ENCODE measurements at places on chromosomes 5 and 9.

DNA sequence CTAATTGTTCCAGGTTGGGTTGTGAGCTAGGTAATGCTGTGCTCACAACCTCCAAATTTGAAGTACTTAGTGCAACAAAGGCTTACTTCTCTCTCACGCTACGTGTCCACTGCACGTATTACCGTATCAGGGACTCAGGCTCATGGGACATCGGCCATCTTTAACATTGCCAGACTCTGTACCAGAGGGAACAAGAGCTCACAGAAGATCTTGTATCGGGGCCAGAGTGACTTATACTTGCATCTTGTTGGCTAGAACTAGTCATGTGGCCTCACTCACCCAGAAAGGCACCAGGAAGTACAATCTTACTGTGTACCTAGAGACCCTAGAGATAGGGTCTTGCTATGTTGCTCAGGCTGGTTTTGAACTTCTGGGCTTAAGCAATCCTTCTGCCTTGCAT lies 81.1 kb upstream of the KLF9 start:
- peak overlapping the region; percentile 42 for H3K27ac ChIP-seq
- H3K4me3 ChIP-seq, result peak overlapping the region; percentile 21
- DNase-seq, result no peak
- no peaks in the 10 kb centered on the region for H3K36me3 ChIP-seq

GRCh38 chr9:76007935-76008334 lies 117.5 kb downstream of the PCSK5 start:
- H3K4me3 ChIP-seq, result no peak overlapping the region
- no peak for DNase-seq
- H3K36me3 ChIP-seq, result no peaks in the 10 kb centered on the region
- no peak overlapping the region for H3K27ac ChIP-seq

GRCh38 chr5:67414712-67415111 lies 218.1 kb upstream of the CD180 start:
- H3K4me1 ChIP-seq, result peaks cover 18% of the 10 kb centered on the region
- no peak overlapping the region for H3K27ac ChIP-seq
- no peak overlapping the region for H3K4me3 ChIP-seq

DNA sequence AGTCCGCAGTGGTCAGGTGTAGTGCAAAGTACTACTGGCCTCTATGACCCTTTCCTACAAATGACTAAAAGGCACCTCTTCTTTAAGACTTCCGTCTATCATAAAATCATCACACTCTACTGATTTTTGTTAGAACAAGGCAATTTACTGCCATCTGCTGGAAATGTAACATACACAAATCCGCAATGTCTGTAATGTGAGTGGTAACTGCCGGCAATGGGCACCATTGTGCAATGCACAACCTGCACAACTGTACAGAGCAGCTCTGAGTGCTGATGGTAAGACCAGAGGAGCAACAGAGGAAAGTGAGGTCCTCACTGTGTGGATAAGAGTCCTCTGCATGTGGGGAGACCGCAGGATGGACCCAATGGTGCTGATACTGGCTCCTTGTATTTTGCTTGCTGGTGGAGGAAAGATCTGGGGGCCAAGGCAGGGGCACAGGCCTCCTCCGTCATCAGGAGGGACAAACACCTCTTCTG lies 103.7 kb downstream of the ATPSCKMT start:
- no peaks in the 10 kb centered on the region for H3K4me1 ChIP-seq
- H3K27me3 ChIP-seq, result peaks cover 4% of the 10 kb centered on the region
- no peak overlapping the region for H3K4me3 ChIP-seq
- H3K36me3 ChIP-seq, result no peaks in the 10 kb centered on the region

DNA sequence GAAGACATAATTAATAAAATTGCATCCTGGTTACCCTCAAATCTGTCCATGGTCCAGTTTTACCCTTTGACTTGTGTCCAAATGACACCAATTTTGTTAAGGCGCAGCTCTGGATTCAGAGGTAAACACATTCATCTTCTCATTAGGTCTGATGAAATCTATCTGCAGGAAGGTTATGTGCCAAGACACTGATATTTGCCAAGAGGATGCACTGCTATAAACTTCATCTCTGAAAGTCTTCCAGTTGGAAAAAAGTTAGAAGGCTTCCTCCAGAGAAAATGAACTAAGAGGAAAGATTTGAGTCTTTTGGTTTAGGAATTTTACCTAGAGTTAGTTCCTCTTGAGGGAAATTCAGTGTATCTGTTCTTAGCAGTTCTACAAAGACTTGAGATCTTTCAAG lies 717.8 kb downstream of the DTWD2 start:
- no peaks in the 10 kb centered on the region for H3K36me3 ChIP-seq
- no peak overlapping the region for H3K27ac ChIP-seq
- DNase-seq, result no peak
- H3K4me3 ChIP-seq, result no peak overlapping the region
- H3K4me1 ChIP-seq, result no peaks in the 10 kb centered on the region
- H3K27me3 ChIP-seq, result peaks cover 2% of the 10 kb centered on the region

DNA sequence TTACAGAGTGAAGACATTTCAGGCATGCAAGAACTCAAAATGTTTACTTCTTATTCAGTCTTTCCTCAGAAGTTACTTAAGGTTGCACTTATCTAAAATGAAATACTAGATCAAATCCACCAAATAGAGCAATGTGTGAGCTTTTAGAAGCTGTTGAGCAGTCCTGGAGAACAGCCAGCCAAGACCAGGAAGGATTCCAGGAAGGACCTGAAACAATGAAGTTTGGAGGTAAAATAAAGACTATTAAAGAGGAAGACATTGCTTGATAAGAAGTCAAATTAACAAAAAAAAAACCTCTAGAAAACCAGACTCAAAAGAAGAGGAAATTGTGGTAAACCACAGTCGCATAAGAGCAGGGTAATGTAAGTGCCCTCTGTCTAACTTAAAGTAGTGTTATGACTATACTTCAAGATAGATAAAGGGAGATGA lies 156.2 kb upstream of the S1PR3 start:
- H3K36me3 ChIP-seq, result no peaks in the 10 kb centered on the region
- peaks cover 17% of the 10 kb centered on the region for H3K4me1 ChIP-seq
- H3K27ac ChIP-seq, result no peak overlapping the region
- H3K27me3 ChIP-seq, result no peaks in the 10 kb centered on the region
- DNase-seq, result no peak
- H3K4me3 ChIP-seq, result no peak overlapping the region
